ENCODE measurements at places on chromosomes 16 and 17.

GRCh38 chr16:3194792-3195191 is 6.8 kb downstream of the OR1F1 start:
- no peak for DNase-seq

GRCh38 chr16:30374538-30374937 is at the start of gene MYL11:
MYL11 (plus strand) TSS chr16:30374802; CDS start chr16:30374858, 56 bp downstream.
- no peak for DNase-seq

DNA sequence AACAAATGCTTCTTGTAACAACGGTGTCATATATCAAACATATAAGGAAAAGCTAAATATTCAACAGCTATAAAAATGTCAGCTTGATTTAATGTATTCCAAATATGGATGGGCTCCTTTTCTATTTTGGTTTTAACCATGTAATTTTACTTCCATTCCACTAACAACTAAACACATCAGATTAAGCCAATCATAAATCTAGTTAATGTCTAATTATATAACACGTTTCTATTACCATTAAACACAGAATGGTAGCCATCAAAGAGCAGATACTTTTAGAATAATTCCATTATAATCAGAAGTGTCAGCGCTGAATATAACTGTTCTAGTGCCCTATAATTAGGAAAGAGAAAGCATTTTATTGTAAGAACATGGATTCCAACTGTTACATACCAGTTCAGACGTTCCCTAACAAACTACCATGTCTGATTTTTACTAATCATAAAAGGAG is 10.0 kb downstream of the CMC2 start:
- no peak for DNase-seq

DNA sequence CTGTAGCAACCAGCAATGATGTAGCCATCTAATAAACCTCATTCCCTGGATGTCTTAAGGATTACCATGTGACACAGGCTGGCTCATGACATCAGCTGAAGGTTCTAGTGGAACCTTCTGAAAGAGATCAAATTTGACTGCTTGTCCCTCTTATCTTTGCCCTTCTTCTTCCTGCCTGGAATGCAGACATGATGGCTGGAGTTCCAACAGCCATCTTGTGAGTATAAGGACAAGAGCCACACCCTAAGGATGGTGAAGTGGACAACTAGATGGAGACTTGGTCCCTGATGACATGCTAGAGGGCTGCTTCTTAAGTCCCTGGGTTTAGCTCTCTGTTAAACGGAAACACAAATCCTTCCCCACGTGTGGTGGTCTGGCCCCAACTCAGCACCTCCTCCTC is 37.6 kb downstream of the PLXDC1 start:
- DNase-seq: no peak

DNA sequence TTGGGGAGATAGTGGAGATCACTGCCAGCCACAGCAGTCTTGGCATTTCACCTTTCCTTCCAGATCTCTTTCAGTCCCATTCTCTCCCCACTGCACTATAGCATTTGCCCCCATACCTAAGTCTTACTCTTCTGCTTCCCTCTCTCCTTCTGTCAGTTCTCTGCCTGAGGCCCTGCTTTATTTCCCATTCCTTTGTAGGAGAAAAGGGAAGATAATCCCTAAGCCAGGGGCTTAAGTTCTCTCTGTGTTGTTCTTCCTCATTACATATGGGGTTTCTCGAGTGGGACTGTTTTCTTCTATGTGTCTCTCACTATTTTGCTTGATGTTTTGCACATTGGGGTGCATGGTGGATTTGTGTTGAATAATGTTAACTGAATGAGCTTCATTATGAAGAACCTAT is 6.4 kb downstream of the KDM6B start:
- DNase-seq: no peak

All from activated CD8-positive, alpha-beta memory T cell treated with anti-CD3 and anti-CD28 coated beads for 48 hours (primary cell).